Activated CD4-positive, CD25-positive, alpha-beta regulatory T cell treated with anti-CD3 and anti-CD28 coated beads, Interleukin-2, amount 50 U/mL, for 24 hours (primary cell): ENCODE measurements at places on chromosomes 6 and 20.

GRCh38 chr6:108568551-108569305 lies 8.0 kb downstream of the FOXO3 start:
- ATAC-seq, result no peak

GRCh38 chr6:47405273-47405672 lies 72.3 kb upstream of the CD2AP start:
- ATAC-seq, result no peak

- no peak for ATAC-seq
These were observed 58.7 kb upstream of the ARMC2 start for GRCh38 chr6:108789475-108789874.

GRCh38 chr6:36759148-36759759 lies 61.6 kb downstream of the RAB44 start:
- ATAC-seq, result peak; percentile 33

GRCh38 chr6:164303102-164303964 lies 888.8 kb downstream of the QKI start:
- no peak for ATAC-seq

- no peak for ATAC-seq
These were observed 927 bp upstream of the MANEA start for GRCh38 chr6:95576218-95576997.

- no peak for ATAC-seq
These were observed 101.9 kb downstream of the EPB41L2 start for GRCh38 chr6:130961148-130961547.

- ATAC-seq, result no peak
These were observed 31.4 kb downstream of the LINC00237 start for GRCh38 chr20:21074605-21075336.

DNA sequence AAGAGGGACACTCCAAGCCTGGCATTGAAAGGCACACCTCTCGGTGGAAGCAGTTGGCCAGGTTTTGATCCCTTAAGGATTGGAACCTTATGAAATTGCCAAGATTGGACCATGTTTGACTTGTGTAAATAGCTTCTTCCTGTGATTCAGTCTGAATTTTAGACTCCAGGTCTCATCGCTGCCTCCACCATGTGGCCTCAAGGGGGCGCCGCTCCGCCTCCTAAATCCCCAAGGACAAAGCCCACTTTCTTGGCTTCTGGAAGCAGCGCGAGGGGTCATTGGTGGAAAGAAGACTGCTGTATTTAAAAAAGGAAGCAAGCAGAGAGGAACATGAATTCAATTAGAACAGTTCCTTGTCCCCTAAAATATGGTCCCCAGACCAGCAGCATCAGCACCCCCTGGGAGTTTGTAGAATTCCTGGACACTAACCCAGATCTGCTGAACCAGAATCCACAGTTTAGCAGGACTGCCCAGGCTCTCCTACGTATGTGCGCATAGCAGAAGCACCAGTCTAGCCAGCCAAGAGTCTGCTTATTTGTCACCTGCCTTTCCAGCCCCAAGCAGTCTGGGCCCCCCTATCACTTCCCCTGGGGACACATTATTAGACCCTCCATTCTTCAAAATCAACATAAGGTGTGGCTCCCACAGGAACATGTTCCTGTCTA lies 108.5 kb downstream of the LY86 start:
- ATAC-seq, result no peak

DNA sequence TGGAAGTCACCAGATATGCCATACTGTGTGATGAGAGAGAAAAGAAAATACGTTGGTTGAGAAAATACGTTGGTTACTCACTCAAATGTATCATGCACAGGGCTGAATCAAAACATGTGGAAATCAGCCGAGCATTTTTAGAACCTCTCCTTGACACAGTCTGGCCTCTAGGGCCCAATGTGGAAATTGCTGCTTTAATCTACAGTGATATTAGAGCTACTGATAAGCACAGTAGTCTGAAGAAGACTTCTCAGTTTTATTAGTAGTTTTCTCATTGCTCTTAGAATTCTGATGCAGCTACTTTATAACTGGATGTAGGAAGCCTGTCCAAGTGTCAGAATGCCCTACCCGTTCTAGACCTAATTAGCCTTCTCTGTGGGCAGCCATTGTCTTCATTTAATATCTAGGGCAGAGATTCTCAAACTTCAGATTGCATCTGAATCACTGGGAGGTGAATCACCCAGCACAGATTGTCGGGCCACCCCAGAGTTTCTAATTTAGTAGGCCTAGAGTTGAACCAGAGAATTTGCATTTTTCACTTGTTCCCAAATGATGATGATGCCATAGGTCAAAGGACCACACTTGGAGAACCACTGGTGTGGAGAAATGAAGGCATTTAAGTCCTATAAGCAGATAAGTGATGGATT lies 229.1 kb downstream of the PLCB1 start:
- peak; percentile 20 for ATAC-seq

DNA sequence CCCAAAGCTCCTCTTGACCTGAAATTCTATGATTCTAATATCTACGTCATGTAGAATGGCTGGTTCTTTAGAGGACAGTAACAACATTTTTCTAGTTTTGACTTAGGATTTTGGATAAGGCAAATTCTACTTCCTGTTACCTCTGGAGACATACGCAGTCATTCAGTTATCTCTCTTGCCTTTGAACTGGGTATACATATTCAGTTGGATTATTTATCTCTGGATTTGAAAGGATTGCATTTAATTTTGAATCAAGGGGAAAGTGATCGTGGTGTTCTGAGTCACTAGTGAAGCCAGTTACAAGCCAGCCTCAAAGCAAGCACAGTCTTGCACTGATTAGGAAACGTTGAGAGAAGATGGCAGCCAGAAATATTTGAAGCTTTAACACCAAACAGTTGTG lies 35.3 kb upstream of the BCAS1 start:
- ATAC-seq, result no peak

DNA sequence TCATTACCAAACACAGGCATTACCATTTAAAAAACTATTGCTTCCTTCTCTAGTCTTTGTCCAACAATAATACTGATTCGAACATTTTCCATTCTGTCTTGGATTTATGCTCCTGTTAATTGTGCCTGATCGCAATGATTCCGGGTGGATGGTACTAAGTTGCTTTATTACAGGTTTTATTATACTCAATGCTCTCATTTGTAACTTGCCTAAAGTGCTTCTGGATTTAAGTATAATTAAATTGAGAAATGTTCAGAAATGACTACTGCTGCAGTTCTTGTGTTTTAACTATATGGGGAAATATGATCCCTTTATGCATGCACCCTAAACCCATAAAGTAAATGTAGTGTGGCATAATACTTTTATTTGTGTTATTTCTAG lies 7.2 kb downstream of the TFAP2A start:
- ATAC-seq, result no peak

- ATAC-seq, result no peak
These were observed 24.4 kb downstream of the ANGPT4 start for GRCh38 chr20:891706-892080.

DNA sequence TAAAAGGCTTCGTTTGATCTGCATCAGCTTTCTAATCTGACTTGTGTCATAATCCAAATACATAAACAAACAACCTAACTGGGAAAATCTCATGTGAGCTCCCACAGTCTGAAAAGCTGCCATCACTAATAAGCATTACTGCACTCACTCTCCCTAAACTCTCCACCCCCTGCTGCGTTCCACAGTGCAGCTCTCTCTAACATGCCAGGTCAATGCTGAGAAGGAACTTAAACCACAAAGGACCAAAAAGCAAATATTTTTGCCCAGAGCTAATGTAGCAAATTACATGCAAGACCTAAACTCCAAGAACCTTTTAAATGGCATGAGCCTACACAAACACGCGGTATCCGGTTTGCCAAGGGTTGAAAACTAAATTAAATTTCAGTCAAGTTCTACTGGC lies 542.3 kb upstream of the JARID2 start:
- ATAC-seq, result no peak

DNA sequence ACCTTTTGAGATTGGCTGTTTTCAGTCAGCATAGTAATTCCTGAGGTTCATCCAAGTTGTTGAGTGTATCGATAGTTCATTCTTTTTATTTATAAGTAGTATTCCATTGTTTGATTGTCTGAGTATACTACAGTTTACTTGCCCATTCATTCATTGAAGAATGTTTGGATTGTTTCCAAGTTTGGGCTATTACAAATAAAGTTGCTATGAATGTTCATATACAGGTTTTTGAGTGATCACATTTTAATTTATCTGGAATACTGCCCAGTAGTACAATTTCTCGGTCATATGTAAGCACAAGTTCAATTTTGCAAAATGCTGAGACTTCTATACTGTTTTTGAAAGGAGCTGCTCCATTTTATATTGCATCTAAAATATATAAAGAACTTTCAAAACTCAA lies 14.2 kb upstream of the EPHA7 start:
- no peak for ATAC-seq

DNA sequence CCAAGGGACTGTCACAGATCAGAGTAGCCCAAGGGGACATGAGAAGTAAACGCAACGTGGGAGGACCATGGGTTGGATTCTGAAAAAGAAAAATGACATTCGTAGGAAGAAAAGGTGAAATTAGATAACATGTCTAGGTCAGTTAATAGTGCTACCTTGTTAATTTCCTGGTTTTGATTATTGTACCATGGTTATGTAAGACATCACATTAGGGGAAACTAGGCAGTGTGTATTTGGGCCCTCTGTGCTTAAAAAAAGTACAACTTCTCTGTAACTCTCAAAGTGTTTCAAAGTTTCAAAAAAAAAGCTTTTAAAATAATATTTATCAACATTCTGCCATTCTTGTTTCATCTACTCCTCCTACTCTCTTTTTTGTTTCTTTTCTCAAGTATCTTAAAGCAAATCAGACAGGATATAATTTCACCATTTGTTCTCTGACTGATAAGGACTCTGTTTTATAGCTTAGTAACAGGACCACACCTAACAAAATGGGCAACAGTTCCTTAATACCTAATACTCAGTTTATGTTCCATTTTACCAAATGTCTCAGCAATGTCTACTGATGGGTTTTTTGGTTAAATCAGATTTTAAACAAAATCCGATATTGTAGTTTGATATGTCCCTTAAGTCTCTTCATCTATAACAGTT lies 97.1 kb upstream of the PLCB4 start:
- ATAC-seq, result no peak

DNA sequence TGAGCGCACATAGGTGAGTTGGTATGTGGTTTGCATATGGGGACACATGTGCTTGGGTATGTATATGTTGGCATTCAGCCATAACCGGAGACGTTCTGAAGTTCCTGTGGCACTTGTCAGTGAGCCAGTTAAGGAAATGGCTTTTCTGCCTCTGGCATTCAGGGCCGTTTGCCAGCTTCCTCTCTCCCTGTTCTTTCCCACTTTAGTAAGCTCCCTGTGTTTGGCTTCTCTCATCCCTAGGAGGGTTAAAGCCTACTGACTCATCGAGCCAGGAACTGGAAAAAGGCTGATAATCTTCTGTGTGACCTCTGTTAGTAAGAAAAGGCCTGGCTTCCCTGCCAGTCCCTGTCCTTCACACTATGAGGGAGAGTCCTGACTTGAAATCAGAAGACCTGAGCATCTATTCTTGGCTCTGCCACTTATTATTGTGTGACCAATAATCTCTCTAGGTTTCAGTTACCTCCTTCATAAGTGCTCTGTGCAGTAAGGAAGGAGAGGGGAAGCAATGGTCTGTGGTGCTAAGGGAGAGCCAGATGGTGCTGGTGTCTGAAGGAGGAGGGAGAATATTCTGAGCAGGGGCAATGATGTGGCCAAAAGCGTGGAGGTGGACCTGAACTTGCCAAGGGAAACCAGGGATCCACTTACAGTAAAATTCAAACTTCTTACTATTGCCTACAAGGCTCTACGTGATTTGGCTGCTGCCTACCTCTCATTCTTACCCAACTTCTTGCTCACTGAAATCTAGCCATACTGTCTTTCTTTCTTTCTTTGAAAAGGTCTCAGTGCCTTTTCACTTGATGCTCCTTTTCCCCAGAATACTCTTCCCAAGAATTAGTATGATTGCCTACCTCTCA lies 31.4 kb downstream of the ACSS2 start:
- ATAC-seq, result no peak

GRCh38 chr6:2594868-2595267 lies 155.9 kb downstream of the MYLK4 start:
- no peak for ATAC-seq

DNA sequence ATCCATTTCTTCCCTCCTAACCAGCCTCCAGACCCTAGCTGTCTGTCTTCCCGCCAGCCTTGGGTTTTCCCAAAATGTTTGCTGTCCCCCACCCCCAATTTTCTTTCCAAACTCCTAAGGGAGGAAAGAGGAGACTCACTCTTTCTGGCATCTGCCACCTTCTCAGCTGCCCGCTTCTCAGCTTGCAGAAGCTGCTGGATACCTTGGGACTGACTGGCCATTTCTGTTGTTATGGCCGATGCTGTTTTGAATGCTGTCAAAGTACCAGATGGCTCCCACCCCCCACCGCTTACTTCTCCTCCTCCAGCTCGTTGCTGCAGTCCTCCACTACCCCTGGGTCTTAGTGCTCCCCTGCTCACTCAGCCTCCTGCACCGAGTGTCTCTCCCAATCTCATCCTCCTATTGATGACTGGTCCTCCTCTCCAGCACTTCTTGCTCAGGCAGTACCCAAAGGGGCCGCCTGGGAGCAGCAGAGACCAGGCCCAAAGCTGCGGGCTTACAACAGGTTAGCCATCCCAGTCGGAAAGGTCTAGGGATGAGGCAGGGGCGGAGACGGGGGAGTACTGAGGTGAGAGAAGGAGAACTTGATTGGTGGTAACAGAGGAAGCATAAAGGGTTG lies at the start of gene ATP6V1G2:
ATP6V1G2 (minus strand) TSS at position 270 of the 619 bp plus-strand sequence; CDS start at position 221, 49 bp downstream.
- peak; percentile 58 for ATAC-seq

GRCh38 chr6:93059911-93060310 lies 359.4 kb downstream of the EPHA7 start:
- no peak for ATAC-seq

- no peak for ATAC-seq
These were observed 168.2 kb downstream of the AKAP7 start for GRCh38 chr6:131303338-131303930.

DNA sequence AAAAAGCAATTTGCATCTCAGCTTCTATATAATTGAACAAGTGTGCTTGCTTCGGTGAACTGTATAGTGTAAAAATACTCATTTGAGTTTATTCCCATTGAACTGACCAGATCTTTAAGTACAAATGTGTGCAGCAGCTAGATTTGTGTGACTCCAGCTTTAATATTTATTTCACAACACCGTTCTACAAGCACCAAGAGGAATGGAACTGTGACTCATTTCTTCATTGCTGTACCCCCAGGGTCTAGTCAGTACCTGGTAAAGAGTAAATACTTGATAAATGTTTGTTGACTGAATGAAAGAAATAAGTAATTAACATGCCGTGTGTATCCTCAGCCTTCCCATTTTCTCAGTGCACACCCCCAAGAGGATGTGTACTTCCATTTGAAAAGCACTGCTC lies 464.8 kb downstream of the CBLN4 start:
- ATAC-seq, result no peak

DNA sequence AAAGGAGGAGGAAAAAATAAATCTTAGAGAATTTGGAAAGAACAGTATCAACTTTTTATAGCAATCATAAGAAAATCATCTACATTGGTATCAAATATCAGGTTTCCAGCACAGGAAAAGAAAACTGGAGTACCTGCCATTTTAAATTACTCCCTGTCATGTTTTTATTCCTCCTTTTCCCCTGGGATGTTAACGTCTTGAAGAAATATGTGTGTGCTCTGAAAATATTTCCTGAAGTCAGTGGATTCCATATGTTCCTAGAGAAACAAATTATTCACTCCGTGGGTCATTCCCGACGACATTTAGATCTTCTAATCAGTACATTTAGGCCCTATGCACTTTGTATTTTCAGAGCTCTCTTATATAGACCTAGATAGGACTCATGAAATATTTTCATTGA lies 42.0 kb upstream of the RSPO3 start:
- no peak for ATAC-seq
